ENCODE measurements at places on chromosomes 3 and 15.

DNA sequence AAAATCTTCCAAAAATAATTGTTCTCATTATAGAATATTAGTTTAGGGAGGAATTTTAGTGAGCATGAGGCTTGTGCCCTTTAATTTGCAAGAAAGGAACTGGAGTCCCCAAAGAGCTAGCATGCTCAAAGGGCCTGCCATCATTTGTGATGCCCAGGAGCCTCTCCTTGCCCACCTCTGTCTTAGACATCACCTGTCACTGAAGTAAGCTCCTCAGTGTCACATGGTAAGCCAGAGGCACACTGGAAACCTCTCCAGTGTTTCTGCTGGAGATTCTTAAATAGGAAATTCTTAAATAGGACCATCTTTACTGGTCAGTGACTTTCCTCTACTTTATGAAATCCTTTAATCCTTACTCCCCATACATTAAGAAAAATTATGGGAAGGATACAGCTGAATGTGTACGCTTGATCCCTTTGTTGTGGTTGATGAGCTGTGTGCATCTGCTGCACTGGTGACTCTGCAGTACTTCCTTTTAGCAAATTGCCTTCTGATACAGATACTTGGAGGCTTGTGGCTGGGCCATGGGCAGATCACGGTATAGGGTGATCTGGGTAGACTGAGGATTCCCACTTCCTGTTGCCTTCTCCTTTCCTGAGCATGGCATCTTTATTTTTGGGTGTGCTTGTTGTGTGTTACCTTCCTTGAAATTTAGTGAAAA, 197.4 kb downstream of the KLHL25 start:
- DNase-seq, result no peak

DNA sequence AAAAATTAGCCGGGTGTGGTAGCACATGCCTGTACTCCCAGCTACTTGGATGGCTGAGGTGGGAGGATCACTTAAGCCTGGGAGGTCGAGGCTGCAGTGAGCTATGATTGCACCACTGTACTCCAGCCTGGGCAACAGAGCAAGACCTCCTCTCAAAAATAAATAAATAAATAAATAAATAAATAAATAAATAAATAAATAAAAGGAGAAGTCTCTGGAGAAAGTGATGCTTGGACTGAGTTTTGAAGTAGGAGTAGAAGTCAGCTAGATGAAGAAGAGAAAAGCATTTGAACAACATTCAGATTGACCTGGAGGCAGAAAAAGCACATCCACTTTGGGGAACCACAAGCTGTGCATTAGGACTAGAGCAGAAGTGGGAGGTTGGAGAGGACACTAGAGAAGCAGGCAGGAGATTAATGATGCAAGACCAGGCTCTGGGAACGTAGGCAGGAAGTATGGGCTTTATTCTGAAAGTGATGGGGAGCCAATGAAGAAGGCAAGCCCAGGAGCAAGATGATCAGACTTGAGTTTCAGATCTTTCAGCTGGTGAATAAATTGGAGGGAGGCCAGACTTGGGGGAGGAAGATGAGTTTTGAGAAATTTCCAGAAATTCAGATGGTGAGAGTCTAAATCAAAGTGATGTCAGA, 48.7 kb downstream of the KLHL6 start:
- DNase-seq, result no peak

GRCh38 chr3:152360966-152361365, 92.2 kb downstream of the MBNL1 start:
- no peak for DNase-seq

- DNase-seq, result no peak
Observed at GRCh38 chr15:39783244-39783820, 691 bp upstream of the FSIP1 start.

GRCh38 chr3:141331377-141332318, 36.7 kb upstream of the ZBTB38 start:
- no peak for DNase-seq

- no peak for DNase-seq
Observed at GRCh38 chr3:32293903-32294302, 55.4 kb downstream of the CMTM8 start.

- DNase-seq, result no peak
Observed at GRCh38 chr3:100230710-100231109, 30.1 kb upstream of the TBC1D23 start.

GRCh38 chr3:127070776-127071175, 87.9 kb downstream of the PLXNA1 start:
- DNase-seq, result no peak

GRCh38 chr3:153495422-153495821, 333.4 kb downstream of the RAP2B start:
- no peak for DNase-seq
